ENCODE measurements at places on chromosomes 3 and 15.

DNA sequence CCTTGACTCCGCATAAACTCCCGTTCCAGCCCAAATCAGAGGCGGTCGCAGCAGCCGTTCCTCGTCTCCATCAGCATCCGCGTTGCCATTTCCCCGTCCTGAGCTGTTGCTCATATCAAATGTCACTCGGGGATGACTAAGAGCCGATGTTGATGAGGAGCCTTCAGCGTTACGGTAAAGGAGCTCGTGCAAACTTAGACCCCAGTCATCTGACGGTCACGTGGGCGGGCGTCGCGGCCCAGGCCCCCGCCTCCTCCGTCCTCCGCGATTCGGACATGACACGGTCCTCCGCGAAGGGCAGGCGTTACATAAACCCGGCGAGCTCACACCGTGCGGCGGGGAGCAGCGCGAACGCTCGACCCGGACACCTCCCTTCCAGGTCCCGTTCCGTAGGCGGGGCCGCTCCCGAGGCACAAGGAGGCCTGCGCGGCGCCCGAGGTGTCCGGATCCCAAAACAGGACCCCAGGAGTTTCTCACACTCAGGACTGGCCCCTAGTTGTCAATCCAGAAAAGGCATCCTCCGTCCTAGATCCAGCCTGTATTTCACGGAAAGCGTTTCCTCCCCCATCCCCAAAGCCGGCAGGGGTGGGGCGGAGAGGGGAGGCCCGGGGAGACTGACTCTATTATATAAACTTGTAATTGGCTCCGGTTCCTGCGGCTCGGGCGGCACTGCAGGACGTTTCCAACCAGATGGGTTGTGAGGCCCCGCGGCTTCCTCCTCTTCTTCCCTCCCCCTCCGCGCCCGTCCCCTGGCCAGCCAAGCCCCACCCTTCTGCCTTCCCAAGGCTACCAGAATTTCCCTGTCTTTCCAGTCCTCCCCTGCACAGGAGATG, 100.0 kb upstream of the IGF1R start:
- no peak for DNase-seq

DNA sequence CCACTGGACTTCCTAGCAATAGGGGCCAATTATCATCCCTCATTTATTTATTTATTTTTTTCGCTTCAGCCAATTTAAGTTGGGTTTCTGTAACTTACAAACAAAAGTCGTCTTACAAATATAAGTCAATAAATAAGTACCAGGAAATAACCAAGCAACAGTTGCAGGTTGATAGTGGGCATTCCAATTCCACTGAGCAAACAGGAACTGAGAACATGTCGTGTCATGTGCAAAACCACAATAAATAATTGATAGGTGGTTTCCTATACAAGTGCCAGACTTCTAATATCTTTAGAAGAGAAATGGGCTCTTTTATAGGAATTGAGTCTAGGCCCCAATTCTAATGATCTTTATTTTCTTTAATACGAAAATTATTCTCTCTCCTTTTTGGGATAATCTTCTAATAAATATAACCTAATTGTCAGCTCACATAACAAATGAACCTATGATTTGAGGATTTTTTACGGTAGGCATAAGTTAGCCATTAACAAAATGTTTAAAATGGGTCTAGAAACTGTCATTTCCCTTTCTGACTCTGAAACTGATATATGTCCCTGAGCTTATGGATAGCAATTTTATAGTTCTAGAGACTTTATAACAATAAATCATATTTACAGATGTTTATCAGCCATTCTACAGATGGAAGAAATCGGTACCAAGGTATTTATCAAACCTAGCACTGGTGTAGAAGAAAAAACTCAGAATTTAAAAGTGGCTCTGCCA, 571.8 kb downstream of the FOXP1 start:
- DNase-seq = no peak

GRCh38 chr3:127743351-127744252, 70.8 kb downstream of the ABTB1 start:
- DNase-seq = no peak

GRCh38 chr3:42830437-42831320, 21.4 kb downstream of the ACKR2 start:
- no peak for DNase-seq

DNA sequence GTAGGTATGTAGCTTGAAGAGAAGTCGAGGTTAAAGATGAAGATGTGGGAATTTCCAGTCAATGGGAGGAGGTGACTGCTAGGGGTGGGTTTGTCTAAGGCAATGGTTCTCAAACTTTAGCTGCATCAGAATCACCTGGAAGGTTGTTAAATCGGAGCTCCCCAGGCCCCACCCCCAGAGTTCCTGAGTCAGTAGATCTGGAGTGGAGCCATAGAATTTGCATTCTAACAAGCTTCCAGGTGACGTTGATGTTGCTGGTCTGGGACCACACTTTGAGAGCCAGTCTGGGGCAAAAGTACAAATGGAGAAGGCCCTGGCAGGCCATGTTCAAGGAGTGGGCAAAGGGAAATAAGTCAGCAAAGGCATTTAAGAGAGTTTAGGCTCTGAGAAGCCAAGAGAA, 69.1 kb downstream of the CMTM8 start:
- no peak for DNase-seq

DNA sequence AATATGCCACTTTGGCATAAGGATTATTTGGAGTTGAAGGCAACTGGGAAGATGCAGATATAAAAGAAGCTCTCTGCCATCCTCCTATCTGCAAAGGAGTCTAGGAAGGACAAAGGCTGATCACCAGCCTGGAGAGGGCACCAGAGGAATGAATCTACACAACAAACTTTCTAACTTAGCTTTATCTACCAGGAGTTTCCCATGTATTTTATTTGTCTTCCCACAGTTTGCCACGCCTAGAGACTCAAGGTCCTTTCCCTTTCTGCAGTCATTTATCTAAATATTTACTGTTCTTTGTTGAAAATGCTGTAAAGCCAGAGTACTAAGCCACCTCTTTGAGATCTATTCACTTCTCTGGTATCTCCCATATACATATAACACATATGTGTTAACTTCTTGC, 32.2 kb downstream of the GPR176 start:
- no peak for DNase-seq

DNA sequence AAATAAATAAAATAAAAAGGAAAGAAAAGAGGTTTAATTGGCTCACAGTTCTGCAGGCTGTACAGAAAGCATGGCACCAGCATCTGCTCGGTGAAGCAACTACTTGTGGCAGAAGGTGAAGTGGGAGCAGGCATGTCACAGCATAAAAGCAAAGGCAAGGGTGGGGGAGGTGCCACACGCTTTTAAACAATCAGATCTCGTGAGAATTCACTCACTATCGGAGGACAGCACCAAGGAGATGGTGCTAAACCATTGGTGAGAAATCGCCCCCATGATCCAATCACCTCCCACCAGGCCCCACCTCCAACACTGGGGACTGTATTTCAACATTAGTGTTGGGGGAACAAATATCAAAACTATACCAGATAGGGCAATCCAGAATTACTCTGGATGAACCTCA, 15.3 kb downstream of the SCG3 start:
- no peak for DNase-seq

GRCh38 chr3:43907508-43907858, 216.7 kb downstream of the ABHD5 start:
- DNase-seq = peak; percentile 35

- no peak for DNase-seq
Measured at GRCh38 chr3:152574461-152575079, 260.4 kb upstream of the P2RY1 start.

GRCh38 chr3:122299872-122300460, 25.1 kb upstream of the CSTA start:
- no peak for DNase-seq

DNA sequence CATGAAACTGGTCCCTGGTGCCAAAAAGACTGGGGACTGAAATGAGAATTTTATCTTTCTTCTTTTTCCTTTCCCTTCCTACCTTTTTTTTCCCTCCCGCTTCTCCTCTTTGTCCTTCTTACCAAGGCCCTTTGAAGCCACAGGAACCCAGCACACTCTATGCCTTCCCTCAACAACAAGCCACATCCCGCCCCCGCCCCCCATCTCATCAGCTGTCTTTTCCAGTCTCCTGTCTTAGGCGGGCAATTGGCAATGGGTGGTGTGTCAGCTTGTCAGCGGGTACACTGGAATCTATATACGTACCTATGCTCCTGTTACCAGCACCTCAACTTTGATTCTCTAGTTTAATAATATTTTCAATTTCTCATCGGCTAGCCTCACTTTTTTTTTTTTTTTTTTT, 56.3 kb upstream of the CHD2 start:
- no peak for DNase-seq

DNA sequence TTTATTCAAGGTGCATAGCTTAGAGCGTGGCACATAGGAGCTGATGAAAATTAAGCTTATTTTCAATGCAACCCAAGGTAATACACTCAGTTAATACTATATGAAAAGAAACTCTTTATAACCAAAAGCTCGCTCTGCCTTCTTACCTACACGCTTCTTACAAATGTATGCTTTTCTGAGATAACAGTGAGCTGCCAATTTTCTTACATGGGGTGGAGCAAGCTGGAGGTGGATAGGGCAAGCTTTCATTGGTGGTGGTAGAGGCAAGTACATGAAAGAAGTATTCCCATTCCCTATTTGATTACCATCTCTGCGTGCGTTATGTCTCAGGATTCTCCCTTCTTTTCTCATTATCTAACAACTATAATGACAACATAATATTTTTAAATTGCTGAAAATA, 8.9 kb downstream of the DZIP3 start:
- no peak for DNase-seq

GRCh38 chr3:33124638-33125037, 10.8 kb downstream of the CRTAP start:
- no peak for DNase-seq

DNA sequence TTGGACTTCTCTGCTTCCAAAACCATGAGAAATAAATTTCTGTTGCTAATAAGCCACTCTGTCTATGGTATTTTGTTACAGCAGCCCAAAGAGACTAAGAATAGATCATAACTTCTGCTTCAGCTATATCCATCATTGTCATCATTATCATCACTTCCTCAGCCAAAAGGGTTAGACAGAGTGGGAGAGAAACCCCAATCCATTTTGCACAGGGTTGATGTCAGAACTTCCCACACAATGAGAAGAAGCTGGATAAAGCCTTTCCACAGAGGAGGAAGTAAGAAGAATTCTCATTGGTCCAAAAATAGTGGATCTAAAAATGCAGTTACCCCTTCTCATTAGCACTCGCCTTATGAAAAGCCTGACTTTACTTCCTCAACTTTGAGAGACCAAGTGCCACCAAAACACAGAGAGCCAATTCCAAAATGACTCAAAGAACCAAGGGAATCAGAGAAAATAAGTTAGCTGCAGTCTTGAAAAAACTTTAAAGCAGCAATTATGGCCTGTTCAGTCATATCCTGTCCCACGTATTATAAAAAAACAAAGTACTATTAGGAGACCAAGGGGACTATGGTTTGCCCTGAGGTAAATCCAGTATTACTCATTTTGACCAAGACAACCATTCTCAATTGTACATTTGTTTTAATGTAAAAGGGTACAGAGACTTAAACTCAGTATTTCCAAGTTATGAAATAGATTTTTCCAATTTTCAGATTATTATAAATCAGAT, 80.2 kb downstream of the WNT5A start:
- no peak for DNase-seq

- DNase-seq = no peak
Measured at GRCh38 chr15:52787123-52787503, 3.0 kb downstream of the ONECUT1 start.

GRCh38 chr3:177110895-177111294, 86.4 kb downstream of the TBL1XR1 start:
- DNase-seq = no peak

All from GM18507 (cell line).